ENCODE measurements at places on chromosomes 13 and 19. TPM values are rescaled to one million over a fixed set of nuclear protein-coding genes. Genes with fewer than 3 reads are reported as not detected.

KLK2 gene
- polyA plus RNA-seq: not detected

MTUS2 gene
- not detected for polyA plus RNA-seq

BEST2 gene
- polyA plus RNA-seq: not detected

GNG7 gene
- 1.2 TPM for polyA plus RNA-seq
